ENCODE measurements at places on chromosomes 13 and 19.

DNA sequence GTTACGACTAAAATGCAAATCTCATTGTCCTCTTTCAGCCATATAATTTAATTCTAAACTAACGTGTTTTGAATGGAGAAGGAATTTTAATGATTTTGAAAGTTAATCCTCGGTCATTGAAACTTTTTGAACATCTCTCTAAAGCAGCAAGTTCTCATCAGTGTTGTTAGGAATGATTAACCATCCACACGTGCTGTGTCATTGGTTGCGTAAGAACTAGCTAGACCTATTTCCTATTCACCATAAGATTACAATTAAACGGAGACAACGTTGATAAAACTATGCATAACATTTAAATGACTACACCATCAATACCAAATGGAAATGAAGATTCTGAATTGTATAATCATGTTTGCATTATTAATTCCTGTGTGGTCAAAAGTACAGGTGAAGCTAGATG is 155.6 kb upstream of the IRS2 start:
- DNase-seq = no peak

- DNase-seq = no peak
Observed at GRCh38 chr13:41548910-41549309, 91.6 kb downstream of the RGCC start.

DNA sequence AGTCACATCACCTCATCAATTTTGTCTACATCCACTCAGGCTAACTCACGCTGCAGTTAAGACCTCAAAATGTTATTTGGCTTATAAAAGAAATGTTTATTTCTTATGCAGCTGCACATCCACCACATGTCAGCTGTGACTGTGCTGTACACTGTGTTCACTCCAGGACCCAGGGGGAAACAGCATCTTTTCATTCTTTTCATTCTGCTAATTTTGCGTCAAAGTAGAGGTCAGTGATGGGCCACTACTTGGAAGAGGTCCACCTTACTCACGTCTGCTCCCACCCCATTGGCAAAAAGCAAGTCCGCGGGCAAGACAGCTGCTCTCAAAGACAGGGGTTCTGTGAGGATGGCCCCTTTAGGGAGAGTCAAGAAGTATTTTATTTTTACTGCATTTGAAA is 4.5 kb upstream of the DCT start:
- no peak for DNase-seq

DNA sequence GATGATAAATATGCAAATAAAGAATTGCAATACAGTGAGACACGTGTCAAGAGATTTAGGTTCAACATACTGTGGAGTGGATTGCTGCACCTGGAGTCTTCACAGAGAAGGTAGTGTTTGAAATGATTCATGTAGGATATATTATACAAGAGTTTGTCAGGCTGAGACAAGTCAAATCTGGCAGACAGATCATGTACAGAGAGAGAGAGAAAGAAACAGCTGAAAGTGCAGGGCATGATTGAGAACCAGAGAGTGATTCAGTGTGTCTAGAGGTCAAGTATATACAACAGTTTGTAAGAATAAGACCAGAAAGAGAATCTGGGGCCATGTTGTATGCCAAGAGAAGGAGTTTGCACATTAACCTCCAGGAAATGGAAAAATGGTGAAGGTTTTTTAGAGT is 2.1 kb upstream of the VWA8 start:
- no peak for DNase-seq

DNA sequence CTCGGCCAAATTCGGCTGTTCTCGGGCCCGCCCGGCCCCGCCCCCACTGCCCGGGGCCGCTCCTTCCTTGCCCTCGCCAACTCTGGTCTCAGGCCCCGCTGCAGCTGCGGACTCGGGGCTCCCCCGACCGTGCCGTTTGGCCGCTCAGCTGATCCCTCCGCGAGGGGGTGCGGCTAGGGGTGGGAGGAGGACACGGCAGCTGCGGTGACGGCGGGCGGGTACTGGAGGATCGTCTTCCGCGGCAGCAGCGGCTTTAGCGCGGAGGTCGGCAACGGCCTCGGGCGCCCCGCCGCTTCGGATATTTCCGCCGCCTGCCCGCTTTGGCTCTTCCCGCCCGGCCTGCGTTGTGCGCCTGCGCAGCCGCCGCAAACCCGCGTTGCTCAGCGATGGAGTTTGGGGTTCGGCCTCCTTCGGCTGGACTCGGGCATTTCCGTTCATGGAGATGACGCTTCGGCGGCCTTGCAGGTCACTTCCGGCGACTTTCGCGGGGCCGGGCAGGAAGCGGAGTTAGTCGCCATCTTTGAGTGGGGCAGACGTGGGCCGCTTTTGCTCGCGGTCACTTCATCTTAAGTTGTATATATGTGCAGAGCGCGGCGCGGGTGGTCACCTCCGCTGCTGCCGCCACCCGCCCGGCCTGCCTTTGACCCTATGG is 338 bp upstream of the UBE2M start:
- peak; percentile 100 for DNase-seq

DNA sequence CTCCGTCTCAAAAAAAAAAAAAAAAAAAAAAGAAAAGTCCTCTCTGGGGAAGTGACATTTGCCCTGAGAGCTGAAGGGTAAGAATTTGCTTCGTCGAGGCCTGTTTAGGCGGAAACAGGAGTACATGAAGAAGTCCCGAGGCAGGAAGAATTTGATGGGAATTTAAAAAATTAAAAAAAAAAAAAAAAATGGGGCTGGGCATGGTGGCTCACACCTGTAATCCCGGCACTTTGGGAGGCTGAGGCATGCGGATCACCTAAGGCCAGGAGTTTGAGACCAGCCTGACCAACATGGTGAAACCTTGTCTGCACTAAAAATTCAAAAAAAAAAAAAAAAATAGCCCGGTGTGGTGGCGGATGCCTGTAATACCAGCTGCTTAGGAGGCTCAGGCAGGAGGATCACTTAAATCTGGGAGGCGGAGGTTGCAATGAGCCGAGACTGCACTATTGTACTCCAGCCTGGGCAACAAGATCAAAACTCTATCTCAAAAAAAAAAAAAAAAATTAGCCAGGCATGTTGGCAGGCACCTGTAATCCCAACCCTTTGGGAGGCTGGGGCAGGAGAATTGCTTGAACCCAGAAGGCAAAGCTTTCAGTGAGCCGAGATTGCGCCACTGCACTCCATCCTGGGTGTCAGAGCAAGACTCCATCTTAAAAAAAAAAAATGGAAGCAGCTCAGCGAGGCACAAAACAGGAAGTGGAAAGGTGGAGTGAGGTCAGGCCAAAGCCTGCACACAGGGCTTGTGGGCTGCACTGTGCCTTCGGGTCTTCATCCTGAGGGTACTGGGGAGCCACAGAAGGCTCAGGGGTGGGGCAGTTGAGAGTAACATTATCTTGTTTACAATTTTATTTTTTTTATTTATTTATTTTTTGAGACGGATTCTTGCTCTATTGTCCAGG is 4.9 kb downstream of the BAX start:
- DNase-seq = no peak

DNA sequence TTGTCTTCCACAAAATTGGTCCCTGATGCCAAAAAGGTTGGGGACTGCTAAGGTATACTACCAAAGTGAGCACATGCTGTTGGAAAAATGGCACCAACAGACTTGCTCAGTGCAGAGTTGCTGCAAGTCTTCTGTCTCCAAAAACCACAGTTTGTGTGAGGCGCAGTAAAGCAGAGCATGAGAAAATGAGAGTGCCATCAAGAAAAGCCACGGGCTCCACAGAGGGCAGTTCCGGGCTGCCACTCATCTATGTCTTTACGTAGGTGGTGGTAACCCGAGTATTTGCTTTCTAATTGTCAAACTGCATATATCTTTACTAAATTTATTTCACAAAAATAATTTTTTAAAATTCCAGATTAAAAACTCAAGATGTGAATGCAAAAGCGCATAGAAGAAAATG is 123.8 kb downstream of the RNF17 start:
- no peak for DNase-seq

DNA sequence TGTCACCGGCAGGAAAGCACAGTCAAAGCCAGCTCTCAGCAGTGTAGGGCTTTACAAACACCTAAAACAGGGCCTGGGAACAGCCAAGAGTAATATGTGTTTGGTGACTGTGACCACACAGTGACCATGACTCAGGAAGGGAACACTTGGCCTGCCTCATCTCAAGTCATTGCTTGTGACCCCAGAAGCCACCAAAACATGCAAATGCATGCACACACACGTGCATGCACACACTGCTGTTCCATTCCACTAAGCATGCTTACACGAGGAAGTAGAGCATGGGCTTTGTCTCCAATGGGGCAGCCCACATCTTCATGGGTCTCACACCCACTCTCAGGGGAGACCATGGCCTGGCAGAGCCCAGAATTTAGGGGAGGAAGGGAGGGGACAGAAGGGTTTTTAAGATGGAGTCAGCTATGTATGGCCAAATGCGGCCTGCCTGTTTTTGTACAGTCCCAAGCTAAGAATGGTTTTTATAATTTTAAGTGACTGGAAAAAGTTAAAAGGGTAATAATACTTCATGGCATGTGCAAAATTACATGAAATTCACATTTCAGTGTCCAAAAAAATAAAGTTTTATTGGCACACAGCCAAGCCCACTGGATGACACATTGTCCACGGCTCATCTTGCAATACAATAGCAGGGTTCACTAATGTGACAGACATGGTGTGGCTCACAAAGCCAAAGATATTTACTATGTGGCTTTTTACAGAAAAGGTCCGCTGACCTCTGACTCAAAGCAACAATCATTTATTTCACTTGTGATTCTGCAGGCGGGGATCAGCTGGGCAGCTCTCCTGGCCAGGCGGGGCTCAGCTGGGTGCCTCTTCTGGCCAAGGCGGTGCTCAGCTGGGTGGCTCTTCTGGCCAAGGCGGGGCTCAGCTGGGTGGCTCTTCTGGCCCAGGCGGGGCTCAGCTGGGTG is 17.3 kb downstream of the ZFR2 start:
- DNase-seq = no peak

- DNase-seq = no peak
Observed at GRCh38 chr19:35295792-35296462, 4.0 kb downstream of the MAG start.

- no peak for DNase-seq
Observed at GRCh38 chr13:40637643-40638042, 28.8 kb downstream of the FOXO1 start.

GRCh38 chr13:33032037-33032625 is 15.9 kb downstream of the KL start:
- no peak for DNase-seq

DNA sequence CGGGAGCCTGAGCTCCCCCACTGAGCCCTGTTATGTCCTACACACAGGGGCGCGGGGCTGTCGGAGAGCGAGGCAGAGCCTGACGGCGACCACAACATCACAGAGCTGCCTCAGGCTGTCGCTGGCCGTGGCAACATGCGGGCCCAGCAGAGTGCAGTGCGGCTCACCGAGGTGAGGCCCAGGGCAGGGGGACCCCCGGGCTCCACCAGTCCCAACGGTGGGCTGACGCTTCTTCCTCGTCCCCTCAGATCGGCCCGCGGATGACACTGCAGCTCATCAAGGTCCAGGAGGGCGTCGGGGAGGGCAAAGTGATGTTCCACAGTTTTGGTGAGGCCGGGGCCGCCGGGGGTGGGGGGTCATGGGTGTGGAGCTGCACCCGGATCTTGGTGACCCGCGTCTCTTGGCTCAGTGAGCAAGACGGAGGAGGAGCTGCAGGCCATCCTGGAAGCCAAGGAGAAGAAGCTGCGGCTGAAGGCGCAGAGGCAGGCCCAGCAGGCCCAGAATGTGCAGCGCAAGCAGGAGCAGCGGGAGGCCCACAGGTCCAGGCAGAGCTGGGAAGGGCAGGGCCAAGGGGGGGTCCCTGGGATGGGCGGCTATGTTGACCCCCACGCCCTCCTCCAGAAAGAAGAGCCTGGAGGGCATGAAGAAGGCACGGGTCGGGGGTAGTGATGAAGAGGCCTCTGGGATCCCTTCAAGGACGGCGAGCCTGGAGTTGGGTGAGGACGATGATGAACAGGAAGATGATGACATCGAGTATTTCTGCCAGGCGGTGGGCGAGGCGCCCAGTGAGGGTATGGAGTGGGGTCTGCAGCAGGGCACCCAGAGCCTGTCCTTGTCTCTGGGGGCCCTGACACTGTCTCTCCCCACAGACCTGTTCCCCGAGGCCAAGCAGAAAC is 1.2 kb upstream of the P2RY11 start:
- no peak for DNase-seq

DNA sequence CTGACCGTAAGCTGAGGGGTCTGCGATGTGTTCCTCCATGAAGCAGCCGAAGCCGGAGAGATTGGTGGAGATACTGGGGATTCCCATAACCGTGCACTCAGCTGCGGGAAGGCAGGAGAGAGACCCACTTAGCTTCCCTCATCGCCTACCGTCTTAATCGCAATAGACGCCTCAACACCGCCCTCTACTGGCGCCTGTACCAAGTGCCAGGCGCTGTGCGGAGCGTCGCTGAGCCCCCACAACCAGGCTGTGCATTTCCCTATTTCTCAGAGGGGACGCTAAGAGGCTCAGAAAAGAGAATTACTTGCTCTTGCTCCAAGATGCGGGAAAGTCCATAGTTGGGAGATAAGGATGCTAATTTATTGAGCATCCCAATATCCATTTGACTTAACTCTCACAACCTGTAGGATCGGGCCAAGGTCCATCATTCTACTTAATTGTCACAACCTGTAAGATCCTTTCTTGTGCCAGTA is 5.8 kb downstream of the FTL start:
- peak; percentile 79 for DNase-seq

DNA sequence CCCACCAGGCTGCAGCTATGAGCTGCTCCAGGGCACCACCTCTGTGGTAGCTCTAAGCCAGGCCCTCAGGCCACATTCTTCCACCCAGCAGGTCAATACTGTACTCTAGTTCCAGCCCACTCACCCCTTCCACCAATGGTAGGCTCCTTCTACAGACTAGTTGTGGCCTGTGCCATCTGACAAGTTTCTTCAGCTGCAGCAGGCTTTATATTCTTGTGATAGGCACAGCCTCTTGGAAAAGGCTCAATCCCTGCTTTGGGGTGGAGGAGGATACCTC is 8.5 kb downstream of the MICU2 start:
- no peak for DNase-seq

DNA sequence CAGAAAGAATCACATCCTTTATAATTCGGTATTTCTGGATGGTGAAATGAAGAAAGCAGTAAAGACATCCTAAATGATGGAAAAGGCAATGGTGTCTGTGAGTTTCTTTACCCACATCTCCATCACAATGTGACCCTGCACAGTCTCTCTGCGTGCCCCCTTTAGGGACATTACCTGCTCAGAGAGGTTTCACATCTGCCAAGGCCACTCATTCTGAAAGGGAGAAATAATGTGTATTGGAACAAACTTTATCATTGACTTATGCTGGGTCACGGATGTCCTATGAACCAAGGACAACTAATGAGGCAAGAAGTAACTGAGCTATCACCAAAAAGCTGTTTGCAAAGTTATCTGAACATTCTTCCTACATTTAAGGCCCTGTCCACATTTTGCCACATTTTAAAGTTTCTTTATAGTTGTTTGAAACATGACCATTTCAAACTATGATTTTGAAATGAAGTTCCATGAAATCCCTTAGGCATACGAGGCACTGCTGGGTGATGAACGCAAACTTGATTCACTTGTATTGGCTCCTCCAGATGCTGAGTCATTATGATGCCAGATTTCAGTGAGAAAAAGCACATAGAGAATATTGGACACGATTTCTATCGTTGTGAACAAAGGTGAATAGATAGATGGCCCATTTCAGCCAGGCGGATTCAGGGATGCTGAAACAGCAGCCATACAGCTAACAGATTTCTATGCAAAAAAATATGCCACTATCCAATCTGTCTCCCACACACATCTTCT is 63.5 kb upstream of the HMGB1 start:
- DNase-seq = no peak

Measured in pancreas (tissue), 10 donors.